ENCODE measurements at places on chromosomes 3 and 15.

- peak; percentile 46 for DNase-seq
Measured at GRCh38 chr15:62719316-62719715, 323.2 kb upstream of the TPM1 start.

DNA sequence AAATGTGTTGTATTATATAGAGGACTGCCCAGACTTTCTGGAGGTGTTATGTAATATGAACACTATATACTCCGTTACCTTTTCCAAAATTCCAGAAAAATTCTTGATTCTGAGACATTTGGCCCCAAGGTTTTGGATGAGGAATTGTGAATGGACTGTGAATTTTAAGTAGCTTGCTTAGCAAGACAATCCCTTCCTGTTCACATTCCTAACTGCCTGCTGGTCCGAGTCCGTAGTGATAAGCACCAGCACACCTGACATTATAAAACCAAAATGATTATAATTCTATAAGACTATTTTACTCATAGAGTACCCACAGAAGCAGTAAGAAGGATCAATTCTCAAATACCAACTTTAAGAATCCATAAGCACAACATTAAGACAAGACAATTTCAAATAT lies 11.2 kb downstream of the EXD1 start:
- DNase-seq = no peak

- DNase-seq = no peak
Measured at GRCh38 chr3:177141899-177142646, 55.2 kb downstream of the TBL1XR1 start.

DNA sequence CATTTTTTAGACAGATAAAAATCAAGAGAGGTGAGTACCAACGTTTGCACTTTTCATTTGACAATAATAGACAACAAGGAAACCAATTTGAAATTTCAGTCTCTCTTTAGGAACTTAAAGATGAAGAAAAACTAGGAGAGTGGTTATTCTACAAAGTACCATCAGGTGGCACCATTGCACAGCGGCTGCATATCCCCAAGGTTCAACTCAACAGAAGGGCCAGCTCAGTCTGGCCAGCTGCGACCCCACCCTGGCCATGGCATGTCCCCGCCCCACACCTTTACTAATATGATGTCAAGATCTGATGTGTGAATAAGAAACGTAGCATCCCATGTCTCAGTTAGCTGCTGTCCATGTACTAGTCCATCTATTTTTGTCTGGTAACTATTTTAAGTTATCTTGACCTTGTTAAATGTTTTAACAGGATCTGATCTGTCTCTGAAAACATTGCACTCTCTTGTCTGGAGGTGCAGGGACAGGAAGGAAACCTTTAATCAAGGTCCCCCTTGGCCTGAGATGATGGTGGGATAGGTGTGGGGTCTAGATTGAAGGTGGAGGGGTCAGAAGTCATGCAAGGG lies 35.5 kb upstream of the CGNL1 start:
- peak; percentile 74 for DNase-seq

- DNase-seq = no peak
Measured at GRCh38 chr3:194343561-194343893, 7.6 kb downstream of the CPN2 start.

GRCh38 chr3:75610773-75611172 lies 53.4 kb upstream of the FRG2C start:
- no peak for DNase-seq

DNA sequence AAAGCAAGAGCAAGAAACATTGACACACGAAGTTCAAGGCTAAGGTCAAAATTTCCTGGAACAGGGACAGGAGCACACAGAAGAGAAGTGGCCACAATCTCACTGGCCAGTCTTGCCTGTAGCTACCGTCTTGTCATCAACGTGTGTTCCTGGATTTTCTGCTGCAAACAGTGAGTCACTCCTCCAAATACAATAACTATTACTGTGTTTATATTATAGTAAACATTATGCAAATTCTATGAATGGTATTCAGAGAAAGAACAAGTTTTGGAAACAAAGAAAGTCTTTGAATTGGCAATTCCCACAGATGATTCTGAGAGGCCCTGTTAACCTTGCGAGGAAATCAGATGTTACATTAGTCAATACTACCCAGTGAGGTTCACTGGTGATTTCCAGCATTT lies 220.5 kb downstream of the FAM43A start:
- DNase-seq = peak; percentile 13

GRCh38 chr3:129560911-129561594 lies 18.1 kb downstream of the H1-8 start:
- DNase-seq = no peak

DNA sequence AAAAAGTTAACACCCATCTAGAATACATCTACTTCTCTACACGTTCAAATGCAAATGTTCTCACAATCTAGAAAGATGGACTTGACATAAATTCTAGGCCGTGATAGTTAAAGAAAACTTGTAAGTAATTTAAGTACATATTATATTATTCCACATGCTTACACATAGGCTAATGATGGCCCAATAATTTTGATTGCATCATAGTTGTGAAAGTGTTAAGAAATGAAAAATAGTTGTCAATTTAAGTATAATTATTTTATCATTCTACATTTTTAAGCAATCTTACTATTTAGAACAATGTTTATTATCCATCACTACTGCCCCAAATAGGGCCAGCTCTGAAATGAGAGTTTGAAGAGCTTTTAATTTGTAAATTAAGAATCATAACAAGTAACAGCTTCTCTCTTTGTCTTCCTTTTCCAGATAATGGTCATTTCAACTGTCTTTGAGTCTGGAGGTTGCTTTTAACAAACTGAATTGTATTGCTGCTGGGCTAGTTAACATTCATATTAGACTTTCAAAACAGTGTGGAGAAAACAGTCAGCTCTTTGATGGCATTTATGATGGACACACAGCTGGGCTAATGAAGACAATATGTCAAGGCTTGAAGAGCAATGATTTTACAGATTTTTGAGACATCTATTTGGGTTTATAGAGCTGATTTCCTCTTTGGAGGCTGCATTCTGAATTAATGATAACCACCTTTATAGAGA lies 246.1 kb upstream of the KCNH8 start:
- no peak for DNase-seq

- DNase-seq = no peak
Measured at GRCh38 chr3:58175187-58175436, 35.7 kb downstream of the DNASE1L3 start.

GRCh38 chr3:141804778-141805639 lies 41.8 kb downstream of the GRK7 start:
- no peak for DNase-seq

GRCh38 chr3:25424614-25425013 lies 3.4 kb upstream of the RARB start:
- no peak for DNase-seq

GRCh38 chr3:102904629-102905028 lies 469.8 kb downstream of the ZPLD1 start:
- no peak for DNase-seq

DNA sequence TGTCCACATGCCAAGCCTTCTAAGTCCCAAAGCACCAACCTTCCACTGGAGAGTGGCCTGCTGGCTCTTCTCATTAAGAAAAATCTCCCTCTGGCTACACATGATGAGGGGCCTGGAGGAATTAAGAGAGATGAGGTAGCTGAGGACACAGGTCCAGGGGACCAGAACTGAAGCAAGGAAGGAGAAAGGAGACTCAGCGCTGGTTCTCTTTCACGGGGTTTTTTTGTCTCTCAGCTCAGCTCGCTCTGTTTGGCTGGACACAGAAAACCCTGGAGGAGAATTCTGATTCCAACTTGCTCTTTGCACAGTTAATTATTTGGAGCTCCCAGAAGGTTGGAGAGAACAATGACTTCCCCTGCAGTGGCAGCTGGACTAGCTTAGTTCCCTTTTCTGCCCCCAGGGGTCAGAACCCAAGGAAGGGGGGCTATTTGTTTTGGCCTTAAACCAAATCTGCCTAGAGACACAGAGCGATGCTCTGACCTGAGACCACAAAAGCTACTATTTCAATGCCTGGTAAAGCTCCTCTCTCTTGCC lies 507.6 kb downstream of the FHIT start:
- DNase-seq = no peak

GRCh38 chr3:46923559-46924350 lies 46.2 kb downstream of the PTH1R start:
- DNase-seq = peak; percentile 45

DNA sequence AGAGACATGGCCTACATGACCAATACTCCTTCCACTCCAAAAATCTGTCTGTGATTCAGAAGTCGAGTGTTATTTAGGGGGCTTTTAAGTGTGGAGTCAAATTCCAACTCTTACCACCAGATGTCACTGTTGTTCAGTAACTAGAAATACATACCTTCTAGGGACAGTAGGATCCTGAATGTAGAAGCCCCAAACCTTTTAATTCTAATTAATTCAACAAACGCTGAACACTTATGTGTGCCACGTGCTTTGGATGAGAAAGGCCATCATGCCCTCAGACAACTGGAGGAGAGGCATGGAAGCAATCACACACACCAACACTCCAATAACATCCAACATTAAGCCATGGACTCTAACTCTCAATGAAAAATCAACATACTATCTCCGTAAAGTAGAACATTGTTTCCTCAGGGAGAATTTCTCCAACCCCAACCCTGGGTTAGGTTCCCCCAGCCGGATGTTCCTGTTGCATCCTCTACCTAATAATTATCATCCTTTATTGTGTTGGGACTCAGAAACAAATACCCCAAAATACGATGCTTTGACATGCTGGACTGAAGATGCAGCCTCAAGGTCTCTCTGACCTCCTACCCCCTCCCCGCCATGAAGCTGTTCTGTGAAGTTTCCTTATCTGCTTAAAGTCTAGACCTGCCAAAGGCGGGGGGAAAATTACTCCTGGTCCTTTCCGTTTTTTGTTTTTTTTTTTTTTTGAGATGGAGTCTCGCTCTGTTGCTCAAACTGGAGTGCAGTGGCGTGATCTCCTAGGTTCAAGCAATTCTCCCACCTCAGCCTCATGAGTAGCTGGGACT lies 8.0 kb upstream of the CCDC13 start:
- peak; percentile 76 for DNase-seq

- peak; percentile 68 for DNase-seq
Measured at GRCh38 chr3:58414538-58415197, 19.0 kb downstream of the PDHB start.

DNA sequence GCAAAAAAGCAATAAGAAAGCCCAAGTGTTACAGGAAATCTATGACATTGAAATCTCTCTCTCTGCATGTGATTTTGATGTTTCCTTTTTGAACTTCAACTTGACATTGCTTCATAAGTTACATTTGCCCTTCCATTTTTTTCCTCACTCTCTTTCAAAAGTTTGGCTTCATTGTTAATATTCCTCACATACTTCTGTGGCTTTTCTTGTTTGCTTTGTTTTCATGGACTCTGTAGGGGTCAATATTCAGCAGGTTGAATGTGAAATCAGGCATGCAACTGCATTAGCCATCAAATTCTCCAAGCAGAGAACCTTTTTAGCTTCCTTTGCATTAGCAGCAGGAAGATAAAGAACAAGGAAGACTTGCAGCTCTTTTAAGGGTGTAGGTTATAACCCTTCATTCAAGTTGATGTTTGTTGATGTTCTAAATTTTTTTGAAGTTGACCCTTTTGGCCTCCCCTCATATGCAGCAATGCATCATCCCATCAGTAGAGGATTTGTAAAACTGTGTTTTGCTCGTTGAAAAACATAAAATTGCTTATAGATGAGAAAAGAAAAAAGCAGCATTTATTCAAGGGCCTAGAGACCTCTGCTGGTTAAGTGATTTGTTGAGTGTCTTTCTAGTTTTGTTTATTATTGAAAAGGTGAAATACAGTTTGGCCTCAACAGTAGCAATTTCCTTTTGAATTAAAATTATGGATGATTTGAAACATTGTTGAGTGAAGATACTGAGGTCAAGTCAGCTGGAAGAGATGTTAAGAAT lies 211.4 kb downstream of the IL5RA start:
- DNase-seq = peak; percentile 30

- DNase-seq = no peak
Measured at GRCh38 chr3:172100482-172100881, 61.1 kb downstream of the FNDC3B start.

GRCh38 chr15:78243491-78243941 lies 9.2 kb upstream of the ACSBG1 start:
- peak; percentile 71 for DNase-seq

DNA sequence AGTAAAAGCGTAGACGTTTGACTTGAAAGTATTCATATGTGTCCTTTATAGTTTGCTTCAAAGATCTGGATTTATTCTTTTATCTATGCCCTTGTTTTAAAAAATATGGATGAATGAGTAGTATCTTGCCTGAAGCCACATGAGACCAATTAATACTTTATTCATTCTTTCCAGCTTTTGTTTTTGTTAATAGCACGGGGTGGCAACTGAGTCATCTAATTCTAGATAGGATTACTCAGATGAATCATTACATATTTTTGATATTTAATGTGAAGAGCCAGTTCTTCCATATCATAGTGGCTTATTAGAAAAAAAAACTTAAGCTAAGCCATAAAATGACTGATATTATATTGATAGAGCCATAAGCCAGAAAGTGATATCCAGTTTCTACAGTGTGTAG lies 121.9 kb downstream of the BBX start:
- DNase-seq = no peak

GRCh38 chr3:18345015-18345367 lies 80.1 kb downstream of the SATB1 start:
- no peak for DNase-seq

GRCh38 chr3:100968932-100969906 lies 24.0 kb downstream of the ABI3BP start:
- DNase-seq = no peak

GRCh38 chr15:79373113-79373512 lies 59.0 kb upstream of the MINAR1 start:
- DNase-seq = no peak

DNA sequence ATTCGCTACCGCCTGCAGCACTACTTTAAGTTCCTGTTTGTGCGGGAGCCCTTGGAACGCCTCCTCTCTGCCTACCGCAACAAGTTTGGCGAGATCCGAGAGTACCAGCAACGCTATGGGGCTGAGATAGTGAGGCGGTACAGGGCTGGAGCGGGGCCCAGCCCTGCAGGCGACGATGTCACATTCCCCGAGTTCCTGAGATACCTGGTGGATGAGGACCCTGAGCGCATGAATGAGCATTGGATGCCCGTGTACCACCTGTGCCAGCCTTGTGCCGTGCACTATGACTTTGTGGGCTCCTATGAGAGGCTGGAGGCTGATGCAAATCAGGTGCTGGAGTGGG lies 995 bp downstream of the CHST14 start:
- DNase-seq = peak; percentile 91

DNA sequence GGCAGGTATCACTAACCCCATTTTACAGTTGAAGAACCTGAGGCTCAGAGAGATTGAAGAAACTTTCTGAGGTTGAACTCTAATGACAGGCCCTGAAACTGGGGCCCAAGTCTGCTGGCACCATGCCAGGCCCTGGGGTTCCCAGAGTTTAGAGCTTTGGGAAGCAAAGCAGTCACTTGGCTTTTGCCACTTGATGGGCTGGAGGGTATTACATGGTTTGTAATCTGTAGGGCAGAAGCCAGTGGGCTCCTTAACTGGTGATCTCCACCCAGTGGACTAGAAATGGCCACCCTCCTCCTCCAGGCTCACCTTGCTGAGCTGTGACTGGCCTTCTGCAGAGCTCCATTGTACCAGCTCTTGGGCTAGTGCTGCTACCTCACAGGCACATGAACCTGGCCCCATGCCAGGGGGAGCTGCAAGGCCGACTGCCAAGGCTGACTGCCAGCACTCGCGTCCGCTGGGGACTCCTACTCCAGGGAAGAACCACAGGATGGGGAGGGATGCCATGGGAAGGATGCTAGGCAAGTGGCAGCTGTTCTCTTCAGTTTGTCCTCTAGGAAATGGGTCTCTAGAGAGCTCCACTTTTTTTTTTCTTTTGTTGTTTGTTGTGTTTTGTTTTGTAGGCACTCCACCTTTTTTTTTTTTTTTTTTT lies 104.8 kb downstream of the ETFA start:
- DNase-seq = peak; percentile 82
